ENCODE measurements at places on chromosomes 11 and 22. TPM values are rescaled to one million over a fixed set of nuclear protein-coding genes. Genes with fewer than 3 reads are reported as not detected.
A peak's percentile ranks its signal among the peaks of the same experiment; 100 is the strongest.

DNA sequence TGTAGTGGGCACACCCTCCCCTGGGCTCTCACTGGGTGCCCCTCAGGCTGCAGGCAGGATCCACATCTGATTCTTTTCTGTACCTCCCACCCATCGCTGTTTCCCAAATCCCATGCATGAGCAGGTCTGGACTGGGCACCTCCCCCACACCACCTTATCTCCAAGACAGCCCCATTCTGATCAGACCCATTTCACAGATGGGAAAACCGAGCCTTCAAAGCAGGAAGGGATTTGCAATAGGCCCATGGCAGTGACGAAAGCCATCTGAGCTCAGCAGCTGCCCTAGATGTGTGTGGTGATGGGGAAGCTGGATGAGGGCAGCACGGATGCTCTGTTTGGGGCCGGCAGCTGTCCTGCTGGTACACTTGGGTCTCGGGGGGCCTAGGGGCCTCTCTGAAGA is 41.4 kb downstream of the WNT7B start:
- no peak for DNase-seq

GRCh38 chr11:70233034-70233433 is 29.9 kb downstream of the FADD start:
- DNase-seq, result no peak

GRCh38 chr22:36362932-36363331 is 24.8 kb downstream of the MYH9 start:
- no peak for DNase-seq

- DNase-seq, result no peak
Observed at GRCh38 chr11:44618561-44619425, 53.3 kb downstream of the CD82 start.

- DNase-seq, result peak; percentile 64
Observed at GRCh38 chr22:24463071-24463760, 31.9 kb upstream of the UPB1 start.

GLYAT gene
- polyA plus RNA-seq, result 0.45 TPM

NUP160 gene
- 42.6 TPM for polyA plus RNA-seq
